ENCODE measurements at places on chromosomes 12 and 14.

- DNase-seq, result no peak
These were observed 176.1 kb downstream of the IPO8 start for GRCh38 chr12:30519535-30519934.

GRCh38 chr14:65881642-65882041 is 469.1 kb downstream of the FUT8 start:
- no peak for DNase-seq

- no peak for DNase-seq
These were observed 1.5 kb downstream of the FSCB start for GRCh38 chr14:44505588-44505987.

DNA sequence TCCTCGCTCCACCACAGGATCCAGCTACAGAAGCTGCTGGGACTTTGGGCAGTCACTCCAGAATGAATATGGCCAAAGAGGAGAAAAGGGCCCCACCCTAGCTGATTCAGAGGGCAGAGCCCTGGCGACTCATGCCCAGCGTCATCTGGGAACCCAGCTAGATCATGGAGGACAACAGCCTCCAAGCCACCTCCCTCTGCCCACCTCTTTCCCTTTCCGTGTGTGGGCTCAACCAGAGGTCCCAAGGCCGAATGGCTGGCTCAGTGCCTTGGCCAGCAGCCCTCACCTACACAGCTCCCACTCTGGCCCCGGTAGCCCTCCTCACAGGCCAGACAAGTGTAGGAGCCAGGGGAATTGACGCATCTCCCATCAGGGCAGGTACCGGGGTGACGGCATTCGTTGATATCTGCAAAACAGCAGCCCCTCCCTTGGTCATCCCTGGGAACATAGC is 17.4 kb downstream of the ISCA2 start:
- DNase-seq, result no peak

DNA sequence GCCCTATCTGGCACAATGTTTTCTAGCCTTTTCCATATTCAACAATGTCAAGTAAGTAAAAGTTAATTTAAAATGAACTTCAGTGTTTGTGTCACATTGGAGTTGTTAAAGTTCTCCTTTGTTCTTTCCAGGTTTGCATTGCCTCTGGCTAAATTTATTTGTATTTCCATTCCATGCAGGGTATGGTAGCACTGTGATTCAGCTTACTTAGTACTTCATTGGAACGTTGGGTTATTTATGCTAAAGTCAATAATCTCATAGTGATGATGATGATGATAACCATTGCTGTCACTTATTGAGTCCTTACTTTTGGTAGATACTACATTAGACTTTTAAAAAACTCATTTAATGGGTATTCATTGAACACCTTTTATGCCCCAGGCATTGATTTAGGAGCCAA is 286.9 kb downstream of the RAD51B start:
- no peak for DNase-seq

DNA sequence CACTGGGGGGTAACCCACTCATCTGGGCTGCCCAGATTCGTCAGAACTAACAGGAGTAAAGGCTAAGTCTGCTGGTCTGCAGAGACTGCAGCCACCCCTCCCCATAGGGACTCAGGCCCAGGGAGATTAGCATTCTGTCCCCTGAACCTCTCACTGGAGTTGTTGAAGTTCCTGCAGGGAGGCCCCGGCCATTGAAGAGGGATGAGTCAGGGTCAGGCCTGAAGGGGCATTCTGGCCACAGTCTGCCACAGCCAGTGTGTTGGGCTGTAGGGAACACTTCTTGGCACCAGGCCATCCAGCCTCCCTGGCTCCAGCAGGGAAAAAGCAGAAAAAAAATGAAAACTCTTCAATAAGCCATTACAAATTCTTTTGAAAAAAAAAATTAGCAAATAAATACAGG is 35.3 kb downstream of the KLRK1 start:
- DNase-seq, result no peak

GRCh38 chr12:122087431-122088178 is 9.0 kb downstream of the MLXIP start:
- DNase-seq, result no peak

DNA sequence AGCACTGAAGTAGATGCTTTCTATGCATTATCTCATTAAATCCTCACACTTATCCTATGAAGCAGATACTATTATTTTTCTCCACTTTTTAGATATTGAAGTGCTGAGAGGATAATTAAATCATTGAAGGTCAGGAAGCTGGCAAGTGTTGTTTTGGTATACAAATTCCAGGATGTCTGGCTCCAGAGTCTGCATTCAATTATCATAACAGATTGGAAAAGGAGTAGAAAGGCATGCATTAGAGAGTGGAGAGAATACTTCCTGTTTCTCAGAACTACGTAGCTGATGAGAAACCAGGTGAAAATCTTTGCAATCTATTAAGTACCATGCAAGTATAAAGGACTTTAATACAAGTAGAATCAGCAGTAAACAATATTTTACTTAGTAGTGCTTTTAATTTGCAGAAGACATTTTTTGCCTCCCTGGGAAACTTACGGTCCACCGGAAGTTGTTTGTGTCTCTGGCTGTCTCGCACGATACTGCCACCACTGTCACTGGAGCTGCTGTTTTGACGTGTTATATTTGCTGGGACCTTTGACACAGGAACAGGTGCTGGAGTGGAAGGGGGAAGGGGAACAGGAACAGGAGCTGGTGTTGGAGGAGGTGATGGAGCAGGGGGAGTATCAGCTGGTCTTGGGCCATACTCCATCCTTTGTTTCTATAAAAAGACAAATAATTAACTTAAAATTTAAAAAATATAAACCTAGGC is 158.0 kb downstream of the EPS8 start:
- DNase-seq, result no peak

DNA sequence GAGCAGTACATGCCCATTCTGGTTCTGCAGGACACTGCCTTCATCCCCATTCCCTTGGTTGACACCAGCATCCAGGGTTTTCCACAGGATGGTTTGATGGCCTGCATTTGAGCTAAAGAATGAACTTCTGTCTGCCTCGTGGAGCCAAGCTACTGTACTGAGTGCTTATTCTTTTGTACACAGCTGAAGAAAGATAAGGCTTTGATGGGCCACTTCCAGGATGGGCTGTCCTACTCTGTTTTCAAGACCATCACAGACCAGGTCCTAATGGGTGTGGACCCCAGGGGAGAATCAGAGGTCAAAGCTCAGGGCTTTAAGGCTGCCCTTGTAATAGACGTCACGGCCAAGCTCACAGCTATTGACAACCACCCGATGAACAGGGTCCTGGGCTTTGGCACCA is 23.7 kb downstream of the BCL2L14 start:
- DNase-seq, result no peak

- DNase-seq, result no peak
These were observed 74.8 kb upstream of the PYGL start for GRCh38 chr14:51019089-51019488.

DNA sequence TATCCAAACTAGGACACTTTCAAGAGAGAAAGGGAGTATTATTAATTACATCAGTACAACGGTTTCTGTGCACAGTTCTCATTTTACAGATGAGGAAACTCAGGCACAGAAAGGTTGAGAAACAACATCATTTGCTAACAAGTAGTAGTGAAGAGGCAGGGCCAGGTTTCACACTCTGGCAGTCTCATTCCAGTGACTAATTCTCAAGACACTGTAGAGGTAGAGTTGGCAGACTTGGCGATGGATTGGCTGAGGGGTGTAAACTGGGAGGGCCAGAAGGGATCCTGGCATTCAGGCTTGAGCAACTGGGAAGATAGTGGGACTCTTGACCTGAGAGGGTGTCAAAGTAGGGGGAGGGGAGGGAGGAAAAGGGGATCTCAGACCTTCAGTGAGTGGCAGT is 73.8 kb upstream of the BDKRB2 start:
- no peak for DNase-seq

GRCh38 chr14:63045612-63046320 is 508 bp upstream of the KCNH5 start:
- DNase-seq, result peak; percentile 39

DNA sequence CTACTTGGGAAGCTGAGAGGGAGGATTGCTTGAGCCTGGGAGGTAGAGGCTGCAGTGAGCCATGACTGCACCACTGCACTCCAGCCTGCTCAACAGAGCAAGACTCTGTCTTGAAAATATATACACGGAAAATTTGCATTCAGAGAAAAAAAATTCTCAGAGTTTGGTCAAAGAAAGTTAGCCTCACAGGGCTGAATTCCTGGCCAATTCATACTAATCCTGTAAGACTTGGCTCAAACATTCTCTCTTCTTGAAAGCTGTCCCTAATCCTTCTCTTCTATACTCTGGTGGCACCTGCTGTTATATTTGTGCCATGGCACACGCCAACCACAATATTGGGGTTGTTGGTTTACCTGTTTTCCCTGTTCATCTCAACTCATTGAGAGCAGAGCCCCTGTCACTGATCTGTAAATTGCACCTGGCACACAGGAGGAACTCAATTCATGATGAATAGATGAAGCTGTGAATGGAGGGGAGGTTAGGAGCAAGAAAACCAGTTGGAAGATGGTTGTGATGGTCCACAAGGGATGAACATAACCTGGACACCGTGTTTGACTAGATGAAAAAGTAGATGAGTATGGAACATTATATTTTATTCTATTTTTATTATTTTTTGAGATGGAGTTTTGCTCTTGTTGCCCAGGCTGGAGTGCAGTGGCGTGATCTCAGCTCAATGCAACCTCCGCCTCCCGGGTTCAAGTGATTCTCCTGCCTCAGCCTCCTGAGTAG is 36.8 kb upstream of the SPTSSA start:
- DNase-seq, result no peak

GRCh38 chr14:58824106-58824505 is 186.3 kb downstream of the DACT1 start:
- DNase-seq, result no peak

- no peak for DNase-seq
These were observed 335.0 kb downstream of the BCL11B start for GRCh38 chr14:98937021-98937420.

DNA sequence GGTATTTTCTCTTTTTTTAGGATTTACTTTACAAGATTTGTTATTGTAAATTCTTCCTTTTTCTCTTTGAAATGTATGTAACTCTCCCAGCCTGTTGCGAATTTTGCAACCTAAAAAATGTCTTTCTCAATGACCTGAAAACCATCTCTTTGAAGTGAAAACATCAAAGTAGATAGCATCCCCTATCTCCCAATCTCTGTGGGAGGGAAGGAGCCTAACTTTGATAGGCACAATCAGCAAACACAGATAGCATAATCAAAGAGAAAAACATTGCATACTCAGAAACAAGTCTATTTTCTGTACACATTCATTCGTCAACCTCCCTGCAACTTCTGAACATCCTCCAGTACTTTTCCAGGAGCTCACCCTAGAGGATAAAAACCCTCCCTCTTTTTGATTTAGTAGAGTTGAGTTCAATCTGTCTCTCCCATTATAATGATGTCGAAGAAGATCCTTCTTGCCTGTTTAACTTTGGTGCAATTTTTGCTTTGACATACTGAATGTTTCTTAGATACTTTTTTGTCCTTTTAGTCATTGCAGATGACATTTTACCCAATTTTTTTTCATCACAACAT is 849.2 kb upstream of the LRFN5 start:
- no peak for DNase-seq

DNA sequence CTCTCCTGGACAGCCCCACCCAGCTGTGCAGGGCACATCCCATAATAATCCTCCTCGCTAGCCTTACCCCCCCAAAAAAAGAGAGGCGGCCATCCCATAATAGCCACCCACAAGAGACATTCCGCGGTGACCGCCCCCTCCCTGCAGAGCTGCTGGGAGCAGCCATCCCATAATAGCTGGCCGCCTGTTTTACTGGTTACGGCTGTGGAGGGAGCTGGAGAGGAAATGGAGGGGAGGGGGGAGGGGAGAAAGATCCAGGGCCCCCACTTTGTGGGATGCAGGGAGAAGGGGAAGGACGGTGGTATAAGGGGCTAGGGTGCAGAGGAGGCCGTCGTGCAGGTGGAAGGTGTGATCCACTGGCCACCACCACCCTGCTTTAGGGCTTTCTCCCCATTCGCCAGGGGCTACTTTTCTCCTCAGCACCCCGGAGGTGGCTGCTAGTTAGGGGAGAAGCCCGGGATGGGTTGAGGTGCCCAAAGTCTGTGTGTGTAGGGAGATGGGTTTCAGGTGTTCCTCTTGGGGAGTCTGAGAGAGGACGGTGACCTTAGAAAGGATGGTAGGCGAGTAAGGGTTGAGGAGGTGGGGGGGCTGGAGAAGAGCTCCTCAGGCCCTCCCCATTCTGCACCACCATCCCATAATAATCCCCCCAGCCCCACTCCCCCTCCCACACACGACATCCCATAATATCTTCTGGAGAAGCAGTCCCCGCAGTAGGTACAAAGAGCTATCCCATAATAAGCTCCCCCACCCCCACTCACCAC is 6.0 kb upstream of the CHD4 start:
- no peak for DNase-seq

DNA sequence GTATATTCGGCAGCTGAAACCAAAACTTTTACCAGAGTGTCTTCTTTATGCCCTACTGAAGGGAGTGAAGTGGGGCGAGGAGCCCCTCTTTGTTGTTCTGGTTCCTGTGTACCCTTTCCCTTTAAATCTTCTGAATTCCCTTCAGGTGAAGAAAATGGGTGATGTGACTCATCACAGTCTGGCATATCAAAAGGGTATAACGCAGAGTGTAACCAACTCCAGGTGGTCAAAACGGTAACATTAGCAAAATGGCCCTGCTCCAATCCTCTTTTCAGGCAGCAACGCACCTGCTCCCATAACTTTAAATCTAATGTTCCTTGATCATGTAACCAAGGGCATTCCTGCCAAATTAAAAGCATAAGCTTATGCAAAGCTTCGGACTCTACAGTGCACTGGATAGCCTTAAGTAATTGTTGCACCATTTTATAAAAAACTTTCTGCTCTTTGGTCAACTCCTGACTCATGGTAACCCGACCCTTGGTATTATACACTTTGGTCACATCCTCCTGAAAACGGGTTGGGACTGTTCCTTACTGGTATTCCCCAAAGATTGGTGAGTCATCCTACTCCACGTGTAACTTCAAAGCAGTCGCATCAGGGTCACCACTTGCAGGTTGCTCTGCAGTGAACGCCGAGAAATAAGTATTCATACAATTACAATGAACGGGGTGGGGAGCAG is 83.1 kb downstream of the KCNMB4 start:
- DNase-seq, result no peak

GRCh38 chr12:51589557-51590176 is 1.4 kb upstream of the SCN8A start:
- no peak for DNase-seq

- no peak for DNase-seq
These were observed 205.2 kb downstream of the CACNA1C start for GRCh38 chr12:2258025-2258424.

GRCh38 chr14:100703386-100704220 is 23.1 kb upstream of the DLK1 start:
- DNase-seq, result no peak

DNA sequence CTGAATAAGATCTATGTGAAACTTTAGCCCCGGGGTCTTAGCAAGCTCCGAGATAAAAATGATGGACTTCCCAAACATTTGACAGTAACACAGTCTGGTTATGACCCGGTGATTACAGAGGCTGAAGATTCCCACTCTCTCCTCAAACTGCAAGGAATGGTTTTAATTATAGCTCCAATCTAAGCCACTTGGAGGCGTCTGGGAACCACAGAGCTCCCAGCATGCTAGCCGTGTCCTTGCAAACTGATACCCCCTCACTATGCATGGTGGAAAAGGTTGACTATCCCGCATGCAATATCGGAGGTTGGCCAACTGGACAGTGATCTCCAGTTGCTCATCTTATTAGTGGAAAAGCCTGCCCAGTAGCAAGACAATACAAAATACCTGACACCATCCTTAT is 76.5 kb upstream of the GRIN2B start:
- DNase-seq, result no peak
